Upper lobe of left lung (tissue), 6 donors: ENCODE measurements at places on chromosomes 2 and 18. TPM values are rescaled to one million over a fixed set of nuclear protein-coding genes. Genes with fewer than 3 reads are reported as not detected.

- peaks cover 8% of the 10 kb centered on the region for H3K27me3 ChIP-seq
- H3K27ac ChIP-seq: no peak overlapping the region
- H3K4me1 ChIP-seq: peaks cover 41% of the 10 kb centered on the region
Measured at GRCh38 chr2:241545106-241545505, 13.4 kb upstream of the BOK start.

DNA sequence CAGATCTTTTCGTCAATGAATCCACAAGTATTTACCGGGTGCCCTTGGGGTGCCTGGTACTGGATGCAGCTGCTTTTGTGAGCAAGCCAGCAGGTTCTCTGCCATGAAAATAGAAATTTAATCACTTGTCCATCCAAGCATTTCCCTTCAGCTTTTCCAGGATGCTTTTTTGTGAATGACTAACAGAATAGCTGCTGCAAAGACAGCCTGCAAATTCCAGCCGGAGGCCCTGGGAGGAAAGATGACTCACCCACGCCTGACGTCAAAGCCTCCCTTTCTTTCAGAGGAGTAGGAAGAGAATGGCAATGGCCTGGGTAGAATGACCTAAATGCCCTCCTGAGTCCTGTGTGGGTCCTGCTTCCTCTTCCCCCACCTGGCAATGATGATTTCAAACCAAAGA is 111.9 kb downstream of the AP1S3 start:
- H3K36me3 ChIP-seq: no peaks in the 10 kb centered on the region
- H3K4me1 ChIP-seq: no peaks in the 10 kb centered on the region
- DNase-seq: peak; percentile 43
- H3K27ac ChIP-seq: no peak overlapping the region
- H3K27me3 ChIP-seq: no peaks in the 10 kb centered on the region
- H3K4me3 ChIP-seq: no peak overlapping the region

DNA sequence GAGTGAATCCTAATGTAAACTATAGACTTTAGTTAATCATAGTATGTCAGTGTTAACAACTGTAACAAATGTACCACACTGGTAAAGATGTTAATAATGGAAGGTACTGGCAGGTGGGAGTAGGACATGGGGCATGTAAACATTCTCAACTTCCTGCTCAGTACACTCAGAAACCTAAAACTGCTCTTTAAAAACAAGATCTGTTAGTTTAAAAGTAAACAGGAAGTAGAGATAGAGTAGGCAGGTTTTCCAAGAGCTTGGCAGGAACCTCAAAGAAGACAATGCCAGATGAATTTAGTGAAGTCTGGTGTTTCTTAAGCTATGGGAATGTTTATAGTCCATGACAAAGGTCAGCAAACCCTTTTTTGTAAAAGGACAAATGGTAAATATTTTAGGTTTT is 46.6 kb downstream of the CCDC138 start:
- no peaks in the 10 kb centered on the region for H3K36me3 ChIP-seq
- no peaks in the 10 kb centered on the region for H3K4me1 ChIP-seq
- no peak overlapping the region for H3K4me3 ChIP-seq
- H3K27ac ChIP-seq: no peak overlapping the region
- no peak for DNase-seq

DNA sequence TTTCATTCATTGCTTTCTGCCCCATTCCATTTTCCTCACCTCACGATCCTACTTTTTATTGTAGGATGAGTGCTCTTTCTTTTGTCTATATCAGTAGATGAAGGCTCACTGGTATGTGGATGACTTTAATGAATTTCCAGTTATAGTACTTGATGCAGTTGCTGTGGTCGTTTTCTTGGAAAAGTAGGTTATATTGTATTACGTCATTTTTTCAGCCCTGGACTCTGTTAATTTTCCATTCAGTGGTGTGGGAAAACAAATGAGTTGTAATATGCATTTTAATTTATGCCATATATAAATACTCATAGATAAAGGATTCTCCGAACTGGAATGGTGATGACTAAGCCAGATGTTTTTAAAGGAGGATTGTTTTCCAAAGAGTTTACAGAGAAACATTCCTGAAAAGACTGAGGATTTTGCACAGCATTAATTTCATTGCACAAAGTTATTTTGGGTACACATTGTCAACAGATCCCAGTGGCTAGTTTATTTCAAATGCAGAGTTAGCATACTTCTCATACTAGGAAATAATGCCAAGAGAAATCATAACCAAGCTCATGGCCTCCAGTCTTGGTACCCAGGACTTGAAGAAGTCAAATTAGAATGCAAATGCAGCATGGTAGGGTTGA is 189.7 kb downstream of the PAX3 start:
- no peak for DNase-seq
- H3K27me3 ChIP-seq: no peaks in the 10 kb centered on the region
- no peak overlapping the region for H3K4me3 ChIP-seq

DNA sequence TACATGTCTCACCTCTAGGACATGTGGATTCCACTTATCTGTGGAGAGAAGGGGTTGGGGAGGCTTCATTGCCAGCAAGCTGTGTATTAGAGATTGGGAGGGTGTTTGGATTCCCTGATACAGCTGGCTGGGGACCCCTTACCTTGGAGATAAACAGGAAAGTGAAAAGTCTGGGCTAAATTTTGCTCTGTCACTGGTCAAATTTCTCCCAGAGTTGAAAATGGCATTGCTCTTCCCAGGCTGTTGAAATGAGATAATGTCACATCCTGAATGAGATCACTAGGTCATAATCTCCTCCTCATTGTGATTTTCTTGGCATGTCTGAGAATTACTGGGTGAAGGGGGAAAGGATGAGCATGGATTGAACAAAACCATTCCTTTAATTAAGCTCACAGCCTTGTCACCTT is 265.0 kb upstream of the PARD3B start:
- no peak for DNase-seq
- H3K27ac ChIP-seq: no peak overlapping the region
- H3K4me1 ChIP-seq: no peaks in the 10 kb centered on the region
- no peaks in the 10 kb centered on the region for H3K36me3 ChIP-seq
- no peak overlapping the region for H3K4me3 ChIP-seq
- H3K27me3 ChIP-seq: no peaks in the 10 kb centered on the region

CREG2 gene
- not detected for total RNA-seq
